ENCODE measurements at places on chromosomes 12 and 14.

DNA sequence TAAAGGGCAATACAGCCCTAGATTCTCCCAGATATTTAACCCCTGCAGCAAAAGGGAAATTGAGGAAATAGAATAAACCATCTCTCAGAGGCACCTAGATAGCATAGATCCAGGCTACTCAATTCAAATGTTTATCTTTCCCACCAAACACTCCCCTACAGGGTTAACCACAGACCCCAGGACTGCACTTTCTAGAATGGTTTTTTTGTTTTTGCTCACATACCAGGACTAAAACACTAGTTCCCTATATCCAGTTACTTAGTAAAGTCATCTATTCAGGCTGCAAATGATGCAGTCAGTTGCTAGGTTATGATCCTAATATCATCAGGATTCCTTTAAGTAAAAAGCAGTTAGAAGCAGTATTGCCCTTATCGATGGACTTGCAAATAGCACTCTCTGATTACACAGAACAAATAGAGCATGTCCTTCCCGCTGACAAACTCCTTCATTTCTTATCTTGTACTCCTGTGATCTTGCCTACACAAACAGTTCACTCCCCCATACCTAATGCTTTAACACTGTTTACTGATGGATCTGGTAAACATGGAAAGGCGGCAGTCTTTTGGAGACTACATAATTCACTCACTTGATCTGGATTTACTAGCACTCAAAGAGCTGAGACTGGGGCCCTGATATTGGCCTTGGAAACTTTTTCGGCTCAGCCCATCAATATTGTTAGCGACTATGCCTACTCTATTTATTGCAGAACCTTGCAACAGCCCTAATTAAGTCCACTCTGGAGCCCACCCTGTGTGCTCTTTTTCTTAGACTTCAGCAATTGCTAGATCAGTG, 257.2 kb upstream of the DIO2 start:
- DNase-seq = no peak

GRCh38 chr12:1279050-1279449, 288.0 kb downstream of the ERC1 start:
- no peak for DNase-seq

DNA sequence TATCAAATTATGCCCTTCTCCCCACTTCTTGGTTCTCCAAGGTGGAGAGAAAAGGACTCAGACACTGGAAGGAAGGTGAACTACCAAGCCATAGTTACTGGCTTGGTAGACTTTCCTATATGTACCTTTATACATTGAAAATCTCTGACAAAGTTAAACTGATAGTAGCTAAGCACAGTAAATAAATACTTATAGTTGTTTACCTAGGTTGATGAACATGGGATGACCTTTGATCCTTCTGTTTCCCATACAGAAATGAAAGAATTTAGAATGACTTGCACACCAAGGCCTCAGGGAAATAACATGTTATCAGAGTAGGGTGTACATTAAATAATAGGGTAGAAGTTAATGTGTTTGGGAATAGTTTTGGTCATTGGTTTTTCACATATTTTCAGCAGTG, 6.7 kb downstream of the ARHGAP5 start:
- DNase-seq = no peak

DNA sequence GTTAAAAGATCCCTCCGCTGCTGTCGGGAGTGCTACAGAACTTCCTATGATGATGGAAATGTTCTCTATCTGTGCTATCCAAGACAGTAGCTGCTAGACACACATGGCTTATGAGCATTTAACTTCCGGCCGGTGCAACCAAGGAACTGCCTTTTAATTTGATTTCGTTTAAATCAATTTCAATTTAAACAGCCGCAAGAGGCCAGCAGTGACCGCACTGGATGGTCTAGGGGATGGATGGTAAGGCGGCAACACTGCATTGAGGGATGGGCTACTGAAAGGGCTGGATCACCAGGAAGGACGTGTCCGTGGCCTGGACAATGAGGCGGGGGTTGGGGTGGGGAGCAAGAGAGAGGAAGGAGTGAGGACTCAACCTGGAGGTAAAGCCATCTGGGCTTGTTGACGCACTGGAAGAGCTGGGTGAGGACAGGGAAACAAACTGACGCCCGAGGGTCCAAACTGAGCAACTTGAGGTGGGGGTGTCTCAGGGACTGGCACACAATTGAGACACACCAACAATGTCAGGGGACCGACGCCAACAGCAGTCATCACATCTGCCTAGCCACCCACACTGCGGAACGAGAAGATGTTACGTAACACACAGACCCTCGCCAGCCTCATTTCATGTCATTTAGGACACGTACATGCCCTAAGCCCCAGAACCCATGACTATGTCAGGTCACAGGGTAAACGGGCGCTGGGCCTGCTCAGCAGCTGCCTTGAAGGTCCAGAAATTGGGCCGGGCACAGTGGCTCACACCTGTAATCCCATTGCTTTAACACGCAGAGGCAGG, 57.6 kb downstream of the SCARB1 start:
- no peak for DNase-seq

DNA sequence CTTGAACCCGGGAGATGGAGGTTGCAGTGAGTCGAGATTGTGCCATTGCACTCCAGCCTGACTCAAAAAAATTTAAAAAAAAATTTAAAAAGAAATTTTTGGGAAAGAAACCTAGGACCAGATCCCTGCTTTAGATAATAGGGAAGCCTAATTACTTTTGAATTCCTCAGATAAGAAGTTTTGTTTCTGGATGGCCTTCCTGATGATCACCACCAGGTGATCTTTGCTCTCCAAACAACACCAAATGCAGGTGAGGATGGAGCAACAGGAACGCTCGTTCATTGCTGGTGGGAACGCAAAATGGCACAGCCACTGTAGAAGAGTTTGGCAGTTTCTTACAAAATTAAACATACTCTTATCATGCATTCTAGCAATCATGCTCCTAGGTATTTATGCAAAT, 28.5 kb upstream of the KLC1 start:
- DNase-seq = no peak

DNA sequence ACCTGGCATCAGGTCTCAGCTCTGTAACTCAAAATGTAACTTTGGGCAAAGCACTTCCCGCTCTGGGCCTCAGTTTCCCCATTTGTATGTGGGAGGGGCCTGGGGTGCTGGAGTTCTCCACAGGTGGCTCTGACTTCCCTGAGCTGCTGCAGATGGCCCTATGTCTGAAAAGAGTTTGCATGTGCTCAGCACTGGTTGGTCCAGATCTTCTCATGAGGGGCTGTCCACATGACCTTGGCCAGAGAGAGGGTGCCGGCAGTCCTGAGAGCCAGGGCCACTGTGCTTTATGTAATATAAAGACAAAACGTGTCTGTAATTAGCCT, 7.2 kb upstream of the CACNA2D4 start:
- no peak for DNase-seq

- DNase-seq = no peak
Observed at GRCh38 chr14:62776300-62776699, 269.0 kb downstream of the KCNH5 start.

DNA sequence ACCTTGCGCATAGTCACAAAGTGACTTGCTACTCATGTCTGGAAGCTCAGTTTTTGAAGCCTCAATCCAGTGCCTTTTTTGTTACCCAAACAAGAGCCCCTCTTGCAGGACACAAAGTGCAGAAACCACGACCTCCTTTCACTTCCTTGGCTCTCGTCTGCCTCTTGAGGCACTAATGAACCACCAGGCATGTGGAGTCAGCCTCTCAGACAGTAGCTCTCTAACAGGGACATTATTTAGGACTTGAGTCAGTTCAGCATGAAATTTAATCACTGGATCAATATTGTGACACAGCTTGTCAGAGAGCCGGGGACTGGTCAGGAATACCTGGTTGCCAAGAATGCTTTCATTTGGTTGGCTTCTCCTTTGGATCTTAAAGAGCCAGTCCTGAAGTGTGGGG, 46.7 kb downstream of the HSPB8 start:
- DNase-seq = no peak

- DNase-seq = no peak
Observed at GRCh38 chr12:23887055-23887835, 62.2 kb downstream of the SOX5 start.

DNA sequence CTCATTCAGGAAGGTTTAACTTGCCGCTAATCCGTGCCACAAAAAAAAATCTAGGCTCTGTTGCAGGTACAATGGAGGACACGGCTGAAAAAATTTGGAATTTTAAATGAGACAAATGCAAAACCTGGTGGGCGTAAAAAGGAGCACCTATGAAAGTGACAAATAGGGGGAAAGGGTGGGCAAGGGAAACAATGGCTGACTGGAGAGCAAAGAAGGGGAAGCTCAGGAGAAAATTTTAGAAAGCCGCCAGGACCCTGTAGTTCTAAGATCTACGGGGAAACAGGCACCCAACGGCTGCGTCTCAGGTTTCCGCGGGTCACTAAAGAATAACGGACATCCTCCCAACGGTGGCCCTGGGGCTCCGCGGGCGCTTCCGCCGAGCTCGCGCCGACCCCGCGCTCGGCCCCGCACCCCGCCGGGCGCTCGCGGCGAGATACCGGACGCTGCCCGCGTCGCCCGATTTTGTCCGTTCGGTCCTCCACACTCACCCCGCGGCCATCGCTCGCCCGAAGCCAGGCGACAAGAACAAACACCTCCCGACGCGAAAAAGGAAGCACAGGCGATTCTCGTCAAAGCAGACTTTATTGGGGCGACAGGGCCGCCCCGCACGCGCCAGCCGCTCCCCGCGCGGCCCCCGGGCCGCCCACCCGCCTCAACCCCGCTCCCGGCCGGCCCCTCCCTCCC, 1.1 kb upstream of the YY1 start:
- peak; percentile 57 for DNase-seq

Measured in GM10248 (cell line).